ENCODE measurements at places on chromosomes 5 and 9.

DNA sequence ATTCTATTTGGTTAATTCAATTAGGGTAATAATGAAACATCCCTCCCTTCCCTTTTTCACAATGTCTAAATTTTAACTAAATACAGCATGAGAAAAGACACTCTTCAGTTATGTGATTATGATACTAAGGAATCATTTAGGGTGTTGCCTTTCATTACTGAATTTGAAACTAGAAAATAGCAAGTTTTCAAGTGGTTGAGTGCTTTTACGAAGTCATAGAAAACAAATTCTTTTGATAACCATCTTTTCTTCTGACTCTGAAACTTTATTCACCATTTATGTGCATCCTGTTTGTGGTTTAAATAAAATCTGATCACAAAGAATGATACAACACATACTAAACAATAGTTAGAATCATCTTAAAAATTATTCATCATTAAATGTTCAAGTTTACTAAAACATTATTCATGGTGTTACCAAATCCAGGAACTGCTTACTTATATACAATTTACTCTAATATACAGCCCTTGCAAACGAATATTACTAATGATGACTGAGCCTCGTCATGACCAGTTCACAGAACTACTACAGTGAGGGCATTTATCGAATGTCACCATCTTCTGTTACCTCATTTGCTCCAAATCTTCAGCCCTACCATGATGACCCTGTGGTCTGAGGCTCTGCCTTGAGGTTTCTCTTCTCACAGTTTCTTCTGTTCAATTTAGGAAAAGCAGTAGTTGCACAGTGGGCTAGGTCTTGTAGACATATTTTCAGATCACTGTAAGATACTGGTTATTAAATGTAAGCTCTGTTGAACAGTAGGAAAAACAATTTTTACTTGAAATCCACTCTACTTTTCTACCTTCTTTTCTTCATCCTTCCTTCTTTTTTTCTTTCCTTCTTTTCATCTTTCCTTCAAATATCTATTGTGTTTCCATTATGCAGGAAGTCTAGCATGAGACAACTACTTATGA, 18.3 kb upstream of the IL9 start:
- no peak for DNase-seq

GRCh38 chr5:174221946-174222345, 176.4 kb downstream of the NSG2 start:
- no peak for DNase-seq

- DNase-seq, result no peak
Measured at GRCh38 chr5:117594166-117594565, 1019.5 kb upstream of the SEMA6A start.

- DNase-seq, result no peak
Measured at GRCh38 chr5:178115814-178116142, 2.4 kb downstream of the N4BP3 start.

DNA sequence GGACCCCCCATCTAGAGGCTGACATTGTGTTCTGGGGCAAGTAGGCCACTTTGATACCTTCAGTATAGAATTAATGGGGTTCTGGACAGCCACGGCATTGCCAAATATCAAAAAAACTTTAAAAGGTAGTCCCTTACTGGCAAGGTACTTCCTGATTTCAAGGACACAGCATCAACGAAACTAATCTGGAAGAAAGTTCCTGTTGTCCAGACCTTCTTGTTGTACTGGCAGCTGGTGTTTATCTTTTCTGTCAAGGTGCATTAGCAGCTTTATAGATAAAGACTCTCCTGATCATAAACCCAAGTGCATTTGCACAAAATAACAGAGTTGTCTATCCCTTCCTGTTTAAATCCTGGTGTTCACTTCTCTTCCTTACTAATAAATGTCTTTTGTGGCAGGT, 23.7 kb upstream of the GOLGA1 start:
- no peak for DNase-seq

GRCh38 chr9:12739014-12739652, 35.7 kb upstream of the LURAP1L start:
- no peak for DNase-seq

DNA sequence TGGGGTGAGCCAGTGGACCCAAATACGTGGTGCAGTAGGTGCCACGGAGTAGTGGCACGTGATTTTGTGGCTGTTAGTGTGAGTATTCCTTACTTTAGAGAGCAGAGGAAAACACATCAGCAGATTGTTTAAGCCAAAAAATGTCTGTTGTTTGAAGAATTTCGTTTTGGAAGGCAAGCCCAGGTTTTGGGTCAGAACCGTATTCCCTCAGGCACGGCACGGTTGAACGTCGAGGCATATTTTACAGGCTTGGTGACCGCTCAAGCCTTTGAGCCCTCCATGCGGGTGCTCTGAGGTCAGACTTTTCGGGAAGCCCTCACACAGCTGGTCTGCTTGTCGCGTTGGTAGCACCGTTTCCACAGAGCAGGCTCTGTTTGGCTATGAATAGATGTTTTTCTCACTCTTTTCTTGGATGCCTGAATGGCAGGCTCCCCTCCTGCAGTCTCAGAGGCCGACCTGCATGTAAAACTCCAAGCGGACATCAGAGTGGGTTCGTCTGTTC, 27.2 kb downstream of the NEK6 start:
- peak; percentile 75 for DNase-seq

GRCh38 chr5:160919626-160920025, 67.6 kb upstream of the ATP10B start:
- DNase-seq, result no peak

GRCh38 chr9:126348911-126349550, 22.4 kb downstream of the MVB12B start:
- DNase-seq, result no peak

DNA sequence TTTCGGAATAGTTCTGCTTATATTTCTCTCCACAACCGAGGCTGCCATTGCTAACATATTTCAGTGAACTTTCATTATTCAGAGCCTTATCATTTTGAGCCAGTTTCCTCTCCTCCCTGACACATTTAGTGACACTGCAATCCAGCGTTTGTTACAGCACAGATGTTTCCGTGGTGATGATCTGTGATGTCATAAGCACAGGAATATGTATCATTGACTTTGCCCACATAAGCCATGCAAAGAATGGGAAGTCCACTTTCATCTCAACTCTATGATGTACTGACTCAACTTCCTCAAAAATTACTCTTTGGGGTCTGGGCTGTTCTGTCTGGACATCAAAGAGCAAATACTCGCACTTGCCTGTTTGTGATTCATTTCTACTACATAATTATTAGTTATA, 291.8 kb downstream of the EBF1 start:
- DNase-seq, result no peak

DNA sequence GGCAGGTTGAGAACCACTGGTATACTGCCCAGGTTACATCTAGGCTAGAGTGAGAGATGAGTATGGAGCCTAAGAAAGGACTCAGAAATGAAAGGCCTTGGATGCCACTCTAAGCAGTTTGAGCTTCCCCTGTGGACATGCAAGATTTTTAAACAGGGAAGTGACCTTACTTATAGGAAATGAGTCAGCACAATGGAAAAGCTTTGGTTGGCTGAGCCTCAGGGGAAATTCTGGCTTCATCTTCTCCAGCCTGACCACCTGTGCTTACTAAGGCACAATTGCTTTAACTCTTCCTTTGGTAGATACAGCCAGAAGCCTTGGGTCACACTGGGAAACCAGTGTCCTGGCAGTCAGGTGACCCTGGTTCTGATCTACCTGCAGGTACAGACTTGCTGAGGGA, 380.2 kb upstream of the ZNF462 start:
- DNase-seq, result no peak

- DNase-seq, result peak; percentile 14
Measured at GRCh38 chr9:37967014-37967760, 63.3 kb upstream of the SLC25A51 start.

DNA sequence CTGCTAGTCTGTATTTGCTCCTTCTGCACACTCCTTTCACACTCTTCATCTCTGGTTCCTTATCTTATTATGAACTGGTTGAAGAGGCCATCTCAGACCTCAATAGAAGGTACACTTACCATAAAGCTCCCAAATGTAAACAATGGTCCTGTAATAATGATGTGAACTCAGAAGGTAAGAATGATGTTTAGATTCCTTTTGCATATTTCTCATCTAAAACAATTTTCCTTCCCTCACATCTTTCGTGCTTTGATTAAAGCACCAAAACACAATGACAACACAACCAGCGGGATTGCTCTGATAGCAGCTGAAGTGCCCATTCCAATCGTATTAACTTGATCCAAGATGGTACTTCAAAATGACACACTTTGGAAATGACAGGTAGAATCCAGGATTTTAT, 34.3 kb downstream of the NFIB start:
- no peak for DNase-seq

DNA sequence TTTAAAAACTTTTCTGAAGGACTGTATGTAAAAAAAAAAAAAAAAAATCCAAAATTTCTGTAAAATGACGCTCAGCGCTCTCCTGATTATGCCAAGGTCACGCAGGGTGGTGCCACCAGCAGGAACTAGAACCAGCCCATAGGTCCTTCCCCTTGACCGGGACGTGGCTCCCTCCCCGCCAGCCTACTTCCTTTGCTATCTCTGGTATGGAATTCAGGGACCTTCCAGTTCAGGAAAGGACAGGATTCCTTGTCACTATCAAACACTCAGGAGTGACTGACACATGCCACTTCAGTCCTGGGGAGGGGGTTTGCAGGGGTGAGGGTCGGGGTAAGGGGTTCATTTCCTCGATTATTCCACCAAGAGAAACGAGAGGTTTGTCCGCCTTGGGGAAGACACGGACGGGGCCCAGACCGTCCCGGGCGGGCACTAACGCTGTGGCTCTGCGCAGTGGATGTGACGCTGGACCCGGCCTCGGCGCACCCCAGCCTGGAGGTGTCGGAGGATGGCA, 18.8 kb downstream of the BTNL9 start:
- no peak for DNase-seq

DNA sequence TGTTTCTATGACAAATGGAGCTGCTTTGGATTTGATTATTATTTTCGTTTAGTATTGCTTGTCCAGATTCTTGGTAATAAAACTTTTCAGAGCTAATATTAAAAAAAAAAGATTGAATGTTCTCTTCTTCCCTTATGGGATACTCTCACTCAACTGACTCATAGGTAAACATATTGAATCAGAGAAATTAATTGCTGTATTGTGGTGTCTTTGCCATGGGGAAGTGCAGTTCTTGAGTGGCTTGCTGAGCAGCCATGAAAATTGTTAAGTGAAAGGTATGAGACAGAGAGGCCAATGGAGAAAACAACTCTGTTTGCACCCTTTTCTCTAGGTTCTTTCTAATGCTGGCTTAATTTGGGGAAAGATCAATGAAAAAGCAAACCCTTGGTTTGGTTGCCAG, 149.9 kb upstream of the HMHB1 start:
- no peak for DNase-seq

DNA sequence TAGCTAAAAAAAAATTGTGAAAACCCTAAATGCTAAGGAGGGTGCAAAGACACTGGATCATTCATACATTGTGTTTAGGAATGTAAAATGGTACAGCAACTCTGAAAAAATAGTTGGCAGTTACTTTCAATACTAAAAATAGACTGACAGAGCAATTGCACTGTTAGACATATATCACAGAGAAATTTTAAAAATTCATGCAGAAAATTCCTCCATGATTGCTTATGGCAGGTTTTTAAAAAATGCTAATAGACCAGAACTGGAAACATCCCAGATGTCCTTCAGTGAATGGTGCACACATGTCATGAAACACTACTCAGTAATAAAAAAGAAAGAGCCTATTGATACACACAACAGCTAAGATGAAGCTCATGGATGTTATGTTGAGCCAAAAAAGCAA, 349.8 kb upstream of the DAB2 start:
- DNase-seq, result no peak

DNA sequence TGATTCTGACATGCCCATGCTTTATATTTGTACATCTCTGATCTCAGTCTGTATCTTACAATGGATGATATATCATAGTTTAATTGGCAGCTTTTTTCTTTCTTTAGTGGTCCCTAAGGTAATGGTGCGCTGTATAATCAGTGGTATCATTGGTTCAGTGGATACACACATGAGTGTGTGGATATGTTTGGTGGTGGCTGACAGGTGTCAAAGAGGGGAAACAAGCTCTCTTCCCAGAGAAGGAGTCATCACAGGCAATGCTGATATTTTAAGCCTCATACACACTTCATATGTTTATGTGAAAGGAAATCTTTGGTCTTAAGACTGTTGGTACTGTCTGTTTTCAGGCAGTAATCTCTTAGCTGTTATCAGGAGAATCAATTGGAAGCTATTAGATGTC, 52.1 kb upstream of the KIAA1958 start:
- DNase-seq, result no peak

DNA sequence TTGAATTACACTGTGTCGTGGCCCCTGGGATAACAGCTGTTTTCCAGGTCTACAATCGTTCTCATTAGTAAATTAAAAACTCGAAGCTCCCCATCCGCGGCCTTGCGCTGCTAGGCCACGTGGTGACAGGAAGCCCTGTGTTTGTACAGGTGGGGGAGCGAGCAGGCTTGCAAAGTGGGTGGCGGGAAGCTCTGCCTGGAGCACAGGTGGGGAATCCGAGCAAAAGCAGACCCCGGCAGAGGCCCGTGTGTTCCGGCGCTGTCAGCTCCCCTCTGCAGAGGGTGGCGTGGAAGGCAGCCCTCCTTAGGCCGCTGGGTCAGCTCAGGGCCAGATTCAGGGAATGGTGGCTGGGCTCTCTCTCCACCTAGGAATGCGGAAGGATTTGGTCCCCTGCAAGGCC, 59.5 kb upstream of the ERCC6L2 start:
- DNase-seq, result no peak

DNA sequence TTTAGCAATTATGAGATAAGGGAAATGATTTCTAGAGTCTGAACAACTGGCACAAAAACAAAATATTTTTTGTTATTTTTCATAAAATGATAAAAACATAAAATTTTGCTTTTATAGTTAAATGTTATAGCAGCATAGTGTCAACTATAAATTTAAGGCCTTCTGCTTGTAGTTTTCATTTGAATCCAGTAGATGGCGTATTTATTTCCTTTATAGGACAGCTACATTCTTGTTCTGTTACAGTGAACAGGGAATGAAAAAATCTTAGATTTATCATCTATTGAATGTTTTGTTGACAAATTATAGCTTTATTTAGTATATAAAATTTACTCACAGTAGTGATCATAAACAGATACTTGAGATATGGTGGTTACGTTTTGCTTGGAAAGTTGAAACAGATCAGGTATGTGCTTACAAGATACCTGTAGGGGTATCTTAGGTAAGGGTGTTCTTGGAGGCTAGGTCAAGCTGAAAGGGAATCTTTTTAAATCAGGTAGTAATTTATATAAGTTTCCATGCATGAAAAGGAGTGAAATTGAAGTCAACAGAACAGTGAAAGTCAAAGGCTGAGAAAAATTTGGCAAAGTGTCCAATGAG, 239.3 kb upstream of the GRIN3A start:
- DNase-seq, result no peak

DNA sequence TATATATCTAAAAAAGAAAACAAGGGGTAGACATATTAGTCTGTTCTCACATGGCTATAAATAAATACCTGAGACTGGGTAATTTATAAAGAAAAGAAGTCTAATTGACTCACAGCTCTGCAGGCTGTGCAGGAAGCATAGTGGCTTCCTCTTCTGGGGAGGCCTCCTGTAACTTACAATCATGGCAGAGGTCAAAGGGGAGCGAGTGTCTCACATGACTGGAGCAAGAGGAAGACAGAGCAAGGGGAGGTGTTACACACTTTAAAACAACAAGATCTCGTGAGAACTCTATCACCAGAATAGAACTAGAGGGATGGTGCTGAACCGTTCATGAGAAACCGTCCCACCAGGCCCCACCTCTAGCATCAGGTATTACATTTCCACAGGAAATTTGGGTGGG, 616.8 kb downstream of the TLE4 start:
- DNase-seq, result no peak

All from aorta (tissue), 5 donors.